ENCODE measurements at places on chromosomes 7 and 10. TPM values are rescaled to one million over a fixed set of nuclear protein-coding genes. Genes with fewer than 3 reads are reported as not detected.

The SLC16A9 gene
- total RNA-seq = 3.0 TPM

The MRLN gene
- not detected for total RNA-seq

The CFTR gene
- 13.3 TPM for total RNA-seq

The ATRNL1 gene
- total RNA-seq = 14.1 TPM

The LRRC18 gene
- total RNA-seq = not detected

The AKR1D1 gene
- 0.28 TPM for total RNA-seq

The RTKN2 gene
- total RNA-seq = 1.2 TPM

The FEZF1 gene
- not detected for total RNA-seq

The AGAP5 gene
- total RNA-seq = 7.3 TPM

DNA sequence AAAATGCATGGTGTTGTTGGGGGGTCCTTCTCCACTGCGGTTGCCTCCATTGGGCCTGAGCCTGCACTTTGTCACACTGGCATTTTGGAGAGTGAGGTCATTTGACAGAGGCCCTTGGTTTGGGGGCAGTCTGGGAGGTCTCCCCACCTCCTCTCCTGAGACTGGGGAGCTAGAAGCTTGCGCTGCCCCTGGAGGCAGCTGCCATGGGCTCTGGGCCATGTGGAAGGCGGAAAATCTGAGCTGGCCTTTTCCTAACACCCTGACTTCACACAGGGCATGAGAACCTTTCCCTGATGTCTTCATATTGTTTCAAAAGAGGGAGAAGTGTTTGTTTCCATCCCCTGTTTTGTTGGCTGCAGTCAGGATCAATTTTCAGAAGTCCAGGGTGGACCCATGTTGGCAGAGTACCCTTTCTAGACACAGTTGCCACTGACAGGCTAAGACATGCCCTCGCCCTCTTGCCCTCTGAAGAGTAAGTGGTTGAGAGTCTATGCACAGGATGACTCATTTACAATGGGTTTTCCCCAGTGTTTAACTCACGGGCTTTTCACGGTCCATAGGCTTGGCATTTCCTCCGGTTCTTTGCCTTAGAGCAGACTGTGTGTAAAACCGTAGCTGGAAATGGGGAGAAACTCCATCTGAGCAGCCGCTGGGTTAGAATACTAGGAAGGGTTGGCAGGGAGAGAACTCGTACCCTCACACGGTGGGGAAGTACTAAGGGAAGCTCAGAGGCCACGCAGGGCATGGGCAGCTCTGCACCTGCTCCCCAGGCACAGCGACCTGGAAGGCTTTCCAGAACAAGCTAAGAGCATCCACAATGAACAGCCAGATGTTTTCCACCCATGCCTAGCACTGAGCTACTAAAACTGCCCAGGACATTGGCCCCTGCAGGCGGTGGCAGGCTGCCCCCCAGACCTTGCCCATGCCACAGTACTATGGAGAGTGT, 655.0 kb downstream of the SDK1 start:
- DNase-seq = no peak
- no peak overlapping the region for H3K4me3 ChIP-seq
- no peaks in the 10 kb centered on the region for H3K4me1 ChIP-seq

- DNase-seq = peak; percentile 10
- no peak overlapping the region for H3K27ac ChIP-seq
- H3K36me3 ChIP-seq = no peaks in the 10 kb centered on the region
These were observed 114.1 kb downstream of the ICA1 start for GRCh38 chr7:8147760-8148463.

DNA sequence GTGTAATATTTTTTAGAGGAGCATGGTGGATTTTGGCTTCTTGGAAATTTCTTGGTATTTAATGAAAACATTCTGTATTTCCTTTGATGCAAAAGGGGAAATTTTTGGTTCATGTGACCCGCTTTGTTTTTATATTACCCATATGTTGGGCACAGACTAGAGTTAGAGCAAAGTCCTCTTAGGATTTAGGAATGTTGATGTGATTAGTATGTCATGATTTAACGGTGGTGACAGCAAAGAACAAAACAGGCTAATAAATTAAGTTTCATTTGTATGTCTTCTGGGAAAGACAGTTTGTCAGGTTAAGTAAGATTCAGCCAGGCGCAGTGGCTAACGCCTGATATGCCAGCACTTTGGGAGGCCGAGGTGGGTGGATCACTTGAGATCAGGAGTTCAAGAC, 304.6 kb downstream of the REEP3 start:
- no peaks in the 10 kb centered on the region for H3K4me1 ChIP-seq
- H3K4me3 ChIP-seq = no peak overlapping the region
- no peaks in the 10 kb centered on the region for H3K36me3 ChIP-seq
- H3K27ac ChIP-seq = no peak overlapping the region

- H3K27me3 ChIP-seq = no peaks in the 10 kb centered on the region
- no peak overlapping the region for H3K4me3 ChIP-seq
- peaks cover 5% of the 10 kb centered on the region for H3K36me3 ChIP-seq
- H3K4me1 ChIP-seq = peaks cover 27% of the 10 kb centered on the region
- H3K27ac ChIP-seq = peak overlapping the region; percentile 70
These were observed 28.1 kb downstream of the XPNPEP1 start for GRCh38 chr10:109895095-109895818.

- H3K27me3 ChIP-seq = no peaks in the 10 kb centered on the region
- DNase-seq = no peak
- no peaks in the 10 kb centered on the region for H3K4me1 ChIP-seq
These were observed 123.1 kb downstream of the DKK1 start for GRCh38 chr10:52437205-52437646.

- H3K36me3 ChIP-seq = no peaks in the 10 kb centered on the region
- no peak overlapping the region for H3K27ac ChIP-seq
- H3K4me1 ChIP-seq = no peaks in the 10 kb centered on the region
- H3K27me3 ChIP-seq = no peaks in the 10 kb centered on the region
- peak; percentile 80 for DNase-seq
These were observed 302.9 kb upstream of the PODXL start for GRCh38 chr7:131859147-131859821.

- DNase-seq = no peak
- no peak overlapping the region for H3K27ac ChIP-seq
- no peaks in the 10 kb centered on the region for H3K36me3 ChIP-seq
- H3K4me1 ChIP-seq = no peaks in the 10 kb centered on the region
- H3K27me3 ChIP-seq = no peaks in the 10 kb centered on the region
These were observed 122.3 kb upstream of the MDFIC start for GRCh38 chr7:114799628-114800028.

DNA sequence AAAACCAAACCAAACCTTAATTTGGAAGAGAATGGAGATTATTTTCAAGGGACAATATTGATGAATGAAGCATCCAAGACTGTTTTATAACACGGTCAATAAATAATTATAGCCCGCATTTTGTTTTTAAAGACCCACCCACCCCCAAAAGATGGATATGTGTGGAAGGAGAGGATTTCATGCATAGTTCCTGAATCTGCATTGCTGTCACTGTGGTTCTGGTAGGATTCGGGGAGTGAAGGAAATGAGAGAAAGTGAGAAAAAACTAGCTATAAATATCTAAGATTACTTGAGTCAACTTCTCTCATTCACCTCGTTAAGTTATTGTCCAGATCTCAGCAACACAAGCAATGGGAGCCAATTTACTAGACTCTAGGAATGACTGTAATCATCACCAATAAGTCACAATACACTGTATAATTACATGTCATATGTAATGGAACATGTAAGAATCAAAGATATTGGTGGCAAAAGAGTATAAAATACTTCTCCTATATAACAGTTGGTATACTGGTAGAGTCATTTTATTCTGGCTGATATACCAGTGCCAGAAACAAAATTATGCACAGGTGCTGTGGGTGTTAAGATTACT, 30.2 kb downstream of the NAMPT start:
- H3K4me1 ChIP-seq = no peaks in the 10 kb centered on the region
- H3K4me3 ChIP-seq = no peak overlapping the region
- H3K27me3 ChIP-seq = no peaks in the 10 kb centered on the region
- H3K36me3 ChIP-seq = peaks cover 47% of the 10 kb centered on the region
- no peak for DNase-seq

GRCh38 chr7:40883826-40884225, 749.0 kb downstream of the SUGCT start:
- no peaks in the 10 kb centered on the region for H3K27me3 ChIP-seq
- H3K27ac ChIP-seq = no peak overlapping the region
- DNase-seq = no peak
- no peaks in the 10 kb centered on the region for H3K4me1 ChIP-seq
- H3K36me3 ChIP-seq = no peaks in the 10 kb centered on the region

DNA sequence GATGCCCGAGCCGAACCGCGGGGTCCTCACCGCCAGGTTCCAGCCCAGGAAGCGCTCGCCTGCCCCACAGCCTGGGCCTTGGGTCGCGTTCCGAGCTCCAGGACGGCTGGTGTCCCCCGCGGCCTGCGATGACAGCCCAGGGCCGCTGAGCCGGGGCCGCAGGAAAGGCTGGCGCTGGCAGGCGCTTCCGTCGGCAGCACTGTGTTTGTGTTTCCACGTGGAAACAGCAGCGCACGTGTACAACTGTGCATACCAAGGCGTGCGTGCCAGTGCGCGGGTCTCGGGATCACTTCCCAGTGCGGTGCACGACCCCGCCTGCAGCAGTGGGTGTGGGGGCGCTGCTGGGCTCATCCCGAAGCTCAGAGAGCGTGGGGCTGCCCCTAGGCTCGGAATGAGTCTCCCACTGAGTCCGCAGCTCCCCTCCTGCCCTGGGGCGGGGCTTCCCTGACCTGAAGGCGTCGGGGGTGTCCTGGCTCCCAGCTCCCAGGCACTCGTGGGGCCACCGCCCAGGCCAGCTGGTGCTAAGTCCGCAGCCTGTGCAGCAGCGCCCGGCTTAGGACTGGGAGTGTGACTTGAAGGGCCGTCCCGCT, 17.2 kb downstream of the AP5Z1 start:
- H3K36me3 ChIP-seq = no peaks in the 10 kb centered on the region
- no peak overlapping the region for H3K4me3 ChIP-seq
- peak overlapping the region; percentile 20 for H3K27ac ChIP-seq
- H3K27me3 ChIP-seq = no peaks in the 10 kb centered on the region
- peak; percentile 37 for DNase-seq

- no peak overlapping the region for H3K4me3 ChIP-seq
- no peaks in the 10 kb centered on the region for H3K27me3 ChIP-seq
- no peaks in the 10 kb centered on the region for H3K36me3 ChIP-seq
- peak; percentile 28 for DNase-seq
- peaks cover 18% of the 10 kb centered on the region for H3K4me1 ChIP-seq
- H3K27ac ChIP-seq = no peak overlapping the region
These were observed 139.3 kb upstream of the HDAC9 start for GRCh38 chr7:18356191-18356645.

GRCh38 chr7:70693686-70694433, 438.1 kb upstream of the GALNT17 start:
- peaks cover under 1% of the 10 kb centered on the region for H3K4me1 ChIP-seq
- H3K27ac ChIP-seq = no peak overlapping the region
- H3K27me3 ChIP-seq = peaks cover 31% of the 10 kb centered on the region
- DNase-seq = peak; percentile 81
- H3K4me3 ChIP-seq = peak overlapping the region; percentile 73

GRCh38 chr10:3783682-3784432, 1.2 kb downstream of the KLF6 start:
- peaks cover 15% of the 10 kb centered on the region for H3K36me3 ChIP-seq
- peaks cover 19% of the 10 kb centered on the region for H3K4me1 ChIP-seq
- peak; percentile 93 for DNase-seq
- H3K27ac ChIP-seq = peak overlapping the region; percentile 92
- H3K4me3 ChIP-seq = peak overlapping the region; percentile 85

- H3K36me3 ChIP-seq = peaks cover 3% of the 10 kb centered on the region
- peak overlapping the region; percentile 71 for H3K4me3 ChIP-seq
- H3K27ac ChIP-seq = peak overlapping the region; percentile 100
- no peak for DNase-seq
- H3K4me1 ChIP-seq = peaks cover 37% of the 10 kb centered on the region
These were observed 2.4 kb downstream of the PURB start for GRCh38 chr7:44882899-44883298.

DNA sequence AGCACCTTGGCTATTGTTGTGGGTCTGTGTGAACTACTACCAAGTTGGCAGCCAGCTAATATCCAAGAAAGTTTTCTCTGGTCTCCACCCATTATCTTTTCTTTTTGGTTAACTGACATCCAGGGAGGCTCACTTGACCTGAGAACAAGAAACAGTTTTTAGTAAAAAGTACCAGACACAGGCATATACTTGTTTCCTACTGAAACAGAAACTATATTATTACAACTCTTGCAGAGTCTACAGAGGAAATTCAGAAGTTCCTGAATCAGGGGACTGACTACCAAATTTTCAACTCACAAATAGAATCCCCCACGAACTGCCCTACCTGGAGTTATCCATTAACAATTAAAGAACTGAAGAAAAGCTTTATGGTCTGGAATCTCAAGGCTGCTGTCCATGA, 168.9 kb downstream of the KCND2 start:
- H3K27ac ChIP-seq = no peak overlapping the region
- H3K4me3 ChIP-seq = no peak overlapping the region
- no peaks in the 10 kb centered on the region for H3K27me3 ChIP-seq
- no peaks in the 10 kb centered on the region for H3K4me1 ChIP-seq
- H3K36me3 ChIP-seq = no peaks in the 10 kb centered on the region

- no peaks in the 10 kb centered on the region for H3K36me3 ChIP-seq
- no peaks in the 10 kb centered on the region for H3K27me3 ChIP-seq
- H3K27ac ChIP-seq = no peak overlapping the region
- peak; percentile 56 for DNase-seq
- no peak overlapping the region for H3K4me3 ChIP-seq
These were observed 93.6 kb upstream of the COL1A2 start for GRCh38 chr7:94301024-94301586.

DNA sequence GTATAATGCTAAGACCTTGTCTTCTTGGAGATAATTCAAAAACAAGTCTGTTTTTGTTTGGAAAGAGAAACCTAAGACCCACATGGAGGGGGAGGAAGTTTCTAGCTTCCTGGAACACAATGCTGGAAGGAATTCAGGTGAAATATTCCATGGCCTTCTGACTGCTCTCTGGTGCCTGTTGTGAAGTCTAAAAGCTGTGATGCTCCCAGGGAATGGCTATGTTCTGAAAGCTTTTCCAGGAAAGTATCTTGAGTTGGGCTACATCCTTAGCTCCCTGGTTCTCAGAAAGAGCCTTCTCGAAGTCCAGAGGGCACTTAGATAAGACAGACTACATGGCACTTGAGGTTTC, 12.5 kb upstream of the PFKP start:
- H3K36me3 ChIP-seq = no peaks in the 10 kb centered on the region
- no peak overlapping the region for H3K4me3 ChIP-seq
- peaks cover 35% of the 10 kb centered on the region for H3K4me1 ChIP-seq

DNA sequence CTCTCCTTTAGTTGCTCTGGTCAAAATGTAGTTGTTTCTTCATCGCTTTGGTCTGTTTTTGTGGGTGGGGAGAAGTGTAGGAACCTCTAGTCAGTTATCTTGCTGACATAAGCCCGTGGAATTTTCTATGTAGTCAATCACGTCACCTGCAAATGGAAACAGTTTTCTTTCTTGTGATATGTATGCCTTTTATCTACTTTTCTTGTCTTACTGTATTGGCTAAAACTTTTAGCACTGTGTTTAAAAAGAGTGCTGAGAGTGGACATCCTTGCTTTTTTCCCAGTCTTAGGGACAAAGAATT, 42.3 kb downstream of the AKR1E2 start:
- H3K27ac ChIP-seq = peak overlapping the region; percentile 97
- H3K4me3 ChIP-seq = peak overlapping the region; percentile 10
- no peaks in the 10 kb centered on the region for H3K27me3 ChIP-seq
- H3K4me1 ChIP-seq = peaks cover 34% of the 10 kb centered on the region
- DNase-seq = peak; percentile 53

DNA sequence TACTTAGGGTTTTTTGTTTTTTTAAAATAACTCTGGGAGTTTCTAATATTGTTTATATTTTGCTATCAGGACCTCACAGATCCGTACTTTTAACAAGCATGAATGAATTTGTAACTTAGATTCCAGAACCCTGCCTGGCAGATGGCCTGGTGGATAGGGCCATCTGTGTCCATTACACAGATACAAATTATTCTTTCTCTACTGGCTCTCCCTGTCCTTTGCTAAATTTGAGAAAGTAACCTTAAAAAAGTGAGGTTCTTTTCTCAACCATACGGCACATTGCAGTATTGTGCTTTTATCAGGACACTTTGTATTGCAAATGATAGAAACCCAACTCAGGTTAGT, 26.6 kb downstream of the LCOR start:
- peaks cover 3% of the 10 kb centered on the region for H3K36me3 ChIP-seq
- DNase-seq = no peak
- H3K4me3 ChIP-seq = no peak overlapping the region
- no peak overlapping the region for H3K27ac ChIP-seq
- H3K27me3 ChIP-seq = no peaks in the 10 kb centered on the region
- H3K4me1 ChIP-seq = no peaks in the 10 kb centered on the region

Measured in cardiac muscle cell (in vitro differentiated cells and primary cell).